ENCODE measurements at places on chromosomes 3 and 15.

DNA sequence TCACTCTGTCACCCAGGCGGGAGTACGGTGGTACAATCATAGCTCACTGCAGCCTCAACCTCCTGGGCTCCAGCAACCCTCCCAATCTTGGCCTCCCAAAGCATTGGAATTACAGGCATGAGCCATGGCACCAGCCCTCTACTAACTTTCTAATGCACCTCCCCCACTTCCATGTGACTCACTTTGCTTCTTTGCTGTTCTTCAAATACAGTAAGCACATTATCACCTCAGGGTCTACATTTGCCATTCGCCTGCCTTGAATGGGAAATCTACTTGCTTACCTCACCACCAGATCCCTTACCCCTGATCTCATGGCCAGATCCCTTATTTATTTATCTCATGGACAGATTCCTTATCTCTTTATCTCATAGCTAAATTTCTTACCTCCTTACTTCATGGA is 235.3 kb downstream of the KCNMB2 start:
- DNase-seq = no peak

- peak; percentile 25 for DNase-seq
Observed at GRCh38 chr3:156175570-156175969, 55.2 kb downstream of the KCNAB1 start.

DNA sequence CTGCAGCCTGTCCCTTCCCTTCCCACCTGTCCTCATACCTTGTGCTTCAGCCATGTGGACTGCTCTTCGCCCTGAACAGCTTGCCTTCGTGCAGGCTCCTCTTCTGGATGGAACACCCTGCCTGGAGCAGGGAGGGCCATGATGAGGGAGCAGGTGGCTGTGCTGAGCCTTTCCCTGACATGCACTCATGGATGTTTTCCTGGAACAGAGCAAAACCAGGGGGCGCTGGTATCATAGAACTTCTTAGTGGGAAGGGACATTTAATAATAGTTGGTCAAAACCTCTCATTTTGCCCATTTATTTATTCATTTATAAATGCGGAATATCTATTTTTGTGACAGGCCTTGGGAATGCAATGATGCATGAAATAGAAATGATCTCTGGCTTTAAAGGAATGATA is 149.3 kb downstream of the CACNA1D start:
- no peak for DNase-seq

DNA sequence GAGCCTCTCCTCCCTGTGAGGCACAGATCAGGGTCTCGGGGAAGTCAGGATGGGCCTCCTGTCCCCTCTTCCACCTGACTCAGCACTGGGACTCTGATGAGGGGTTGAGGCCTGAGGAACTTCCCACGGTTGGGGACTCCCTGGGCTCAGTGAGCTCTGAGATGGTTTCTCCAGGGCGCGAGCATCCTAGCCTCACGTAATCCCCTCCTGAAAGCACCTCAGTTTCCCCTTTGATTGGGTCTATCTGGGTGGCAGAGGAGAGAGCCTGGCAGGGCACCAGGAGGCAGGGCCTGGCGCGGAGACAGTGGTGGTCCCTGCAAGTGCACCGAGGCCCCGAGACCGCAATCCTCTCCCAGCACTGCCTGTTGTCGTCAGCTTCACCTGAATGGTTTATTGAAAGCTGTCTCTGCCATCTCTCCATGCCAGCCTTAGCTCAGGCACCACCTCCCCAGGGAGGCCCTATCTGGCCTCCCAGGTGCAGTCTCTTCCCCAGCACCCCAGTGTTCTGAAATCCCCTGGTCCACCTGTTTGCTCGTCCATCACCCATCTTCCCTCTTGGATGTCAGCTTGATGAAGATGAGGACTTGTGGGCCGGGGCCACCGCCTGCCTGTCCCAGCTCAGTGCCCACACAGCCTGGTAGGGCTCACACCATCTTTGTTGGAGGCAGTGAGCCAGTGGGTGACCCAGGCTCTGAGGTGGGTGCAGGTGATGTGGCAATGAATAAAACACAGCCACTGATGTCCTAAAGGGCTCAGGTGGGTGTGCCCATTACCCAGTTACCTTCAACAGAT is 52.2 kb upstream of the PCSK6 start:
- no peak for DNase-seq

- no peak for DNase-seq
Observed at GRCh38 chr15:40229956-40230355, 8.9 kb upstream of the PAK6 start.
